NCI-H510A (cell line): ENCODE measurements at places on chromosomes 16 and 17.

GRCh38 chr16:81823111-81823510 lies 44.0 kb downstream of the PLCG2 start:
- no peak for DNase-seq

DNA sequence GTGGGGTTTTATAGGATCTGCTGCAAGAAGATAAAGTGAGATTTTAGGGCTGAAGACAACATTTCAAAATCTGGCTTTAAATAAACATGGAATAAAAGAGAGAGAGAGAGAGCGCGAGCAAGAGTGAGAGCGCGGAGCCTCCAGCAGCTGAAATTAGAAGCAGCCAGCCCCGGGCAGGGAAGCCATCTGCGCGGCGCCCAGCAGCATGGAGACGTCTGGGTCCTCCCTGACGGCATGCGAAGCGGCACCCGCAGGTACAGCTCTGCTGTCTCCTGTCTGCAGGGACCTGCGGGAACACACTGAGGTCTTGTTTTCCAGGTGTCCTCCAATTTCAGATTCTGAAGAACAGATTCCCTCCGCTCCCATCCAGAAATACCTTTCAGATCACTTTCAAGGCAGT lies 7.9 kb upstream of the BAIAP2 start:
- DNase-seq = no peak

GRCh38 chr17:79213305-79213704 lies 138.7 kb downstream of the ENGASE start:
- DNase-seq = no peak

GRCh38 chr17:75004371-75004770 lies 8.1 kb upstream of the MRPL58 start:
- DNase-seq = no peak

DNA sequence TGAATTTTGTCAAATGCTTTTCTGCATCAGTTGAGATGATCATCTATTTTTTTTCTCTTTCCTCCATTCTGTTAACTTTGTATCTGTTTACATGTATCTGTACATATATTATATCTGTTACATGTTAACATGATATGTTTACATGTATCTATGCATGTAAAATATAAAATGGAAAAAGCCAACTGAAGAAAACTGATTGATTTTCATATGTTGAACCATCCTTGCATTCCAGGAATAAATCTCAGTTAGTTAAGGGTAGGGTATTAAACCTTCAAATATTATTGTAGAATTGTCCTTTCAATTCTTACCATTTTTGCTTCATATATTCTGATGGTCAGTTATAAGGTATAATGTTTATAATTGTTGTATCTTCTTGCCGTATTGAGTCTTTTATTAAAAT lies 336.1 kb downstream of the ZFHX3 start:
- no peak for DNase-seq

DNA sequence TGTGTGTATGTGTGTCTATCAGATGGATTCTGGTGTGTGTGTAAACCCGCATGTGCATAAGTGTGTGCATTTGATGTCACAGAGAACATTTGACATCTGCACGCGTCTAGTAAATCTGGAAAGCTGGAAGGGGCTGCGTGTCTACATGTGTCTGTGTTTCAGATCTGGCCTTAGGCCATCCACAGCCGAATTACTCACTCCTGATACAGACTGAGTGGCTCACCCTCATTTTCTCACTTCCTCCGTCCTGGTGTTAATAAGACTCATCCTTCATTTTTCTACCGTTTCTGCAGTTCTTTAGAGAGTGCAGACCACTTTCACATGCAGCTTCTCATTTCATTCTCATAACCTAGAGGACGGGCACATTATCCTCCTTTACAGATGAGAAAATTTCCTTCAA lies 491.6 kb downstream of the CDH13 start:
- DNase-seq = no peak

DNA sequence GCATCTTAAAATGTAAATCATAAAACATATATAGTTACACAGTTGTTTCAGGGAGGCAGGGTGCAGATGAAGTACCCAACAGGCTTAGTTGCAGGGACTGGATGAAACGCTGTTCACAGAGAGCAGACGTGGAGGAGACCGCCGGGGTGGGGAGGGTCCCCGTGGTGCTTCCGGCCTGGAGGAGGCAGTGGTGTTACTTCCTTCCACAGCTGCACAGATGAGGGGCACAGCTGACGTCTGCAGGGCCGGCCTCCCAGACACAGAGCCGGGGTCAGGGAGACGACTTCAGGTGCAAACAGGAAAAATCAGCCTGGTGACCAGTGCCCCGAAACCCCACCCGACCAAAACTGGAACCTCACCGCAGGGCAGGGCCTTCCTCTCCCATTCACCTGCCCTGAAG lies 17.1 kb downstream of the SPIRE2 start:
- no peak for DNase-seq

GRCh38 chr16:57264381-57264780 lies 19.3 kb downstream of the ARL2BP start:
- no peak for DNase-seq

DNA sequence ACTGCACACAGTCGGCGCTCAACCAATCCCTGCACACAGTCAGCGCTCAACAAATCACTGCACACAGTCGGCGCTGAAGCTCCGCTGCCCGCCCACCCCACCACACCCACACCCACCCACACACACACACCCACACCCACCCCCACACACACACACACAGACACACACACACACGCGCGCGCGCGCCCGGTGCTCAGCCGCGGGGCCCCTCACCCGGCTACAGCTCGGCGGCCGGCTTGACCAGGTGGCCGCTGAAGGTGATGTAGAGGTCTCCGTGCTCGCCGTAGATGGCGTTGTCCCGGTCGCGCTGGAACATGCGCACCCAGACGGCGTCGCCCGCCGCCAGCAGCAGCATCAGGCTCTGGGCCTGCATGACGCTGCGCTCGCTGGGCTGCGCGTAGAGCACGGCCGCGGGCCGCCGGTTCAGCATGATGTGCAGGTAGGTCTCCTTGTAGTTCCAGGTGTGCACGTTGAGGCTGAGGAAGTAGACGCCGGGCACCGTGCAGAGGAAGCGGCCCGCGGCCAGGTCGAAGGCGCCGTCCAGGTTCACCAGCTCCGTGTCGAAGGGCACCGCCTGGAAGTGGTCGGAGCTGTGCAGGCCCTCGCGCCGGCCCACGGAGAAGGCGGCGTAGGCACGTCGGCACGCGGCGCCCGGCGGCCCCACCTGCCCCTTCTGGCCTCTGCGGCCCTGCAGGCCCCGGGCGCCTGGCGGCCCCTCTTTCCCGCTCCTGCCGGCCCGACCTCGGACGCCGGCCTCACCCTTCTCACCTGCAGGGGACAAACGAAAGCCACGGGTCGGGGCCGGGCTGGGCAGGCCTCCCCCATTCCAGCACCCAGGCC lies 2.5 kb downstream of the C1QTNF8 start:
- DNase-seq = no peak

GRCh38 chr16:125011-125410 lies 13.5 kb downstream of the NPRL3 start:
- DNase-seq = no peak

DNA sequence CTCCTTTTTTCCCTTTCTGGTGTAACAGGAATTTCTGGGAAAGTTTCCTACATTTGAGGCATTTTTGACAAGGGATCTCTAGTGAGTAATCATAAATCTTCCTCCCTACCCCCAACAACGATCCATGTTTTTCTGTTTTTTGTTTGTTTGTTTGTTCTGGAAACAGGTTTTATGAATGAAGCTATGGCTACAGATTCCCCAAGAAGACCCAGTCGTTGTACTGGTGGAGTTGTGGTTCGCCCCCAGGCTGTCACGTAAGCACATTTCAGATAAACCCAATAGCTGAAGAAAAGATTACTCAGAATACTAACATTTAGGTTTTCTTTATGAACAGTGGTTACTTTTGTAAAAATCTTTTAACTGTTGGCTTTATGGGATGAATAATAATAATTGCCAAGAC lies 1.6 kb downstream of the BCAS3 start:
- DNase-seq = no peak

GRCh38 chr17:82217120-82217529 lies 4.5 kb upstream of the CCDC57 start:
- no peak for DNase-seq

DNA sequence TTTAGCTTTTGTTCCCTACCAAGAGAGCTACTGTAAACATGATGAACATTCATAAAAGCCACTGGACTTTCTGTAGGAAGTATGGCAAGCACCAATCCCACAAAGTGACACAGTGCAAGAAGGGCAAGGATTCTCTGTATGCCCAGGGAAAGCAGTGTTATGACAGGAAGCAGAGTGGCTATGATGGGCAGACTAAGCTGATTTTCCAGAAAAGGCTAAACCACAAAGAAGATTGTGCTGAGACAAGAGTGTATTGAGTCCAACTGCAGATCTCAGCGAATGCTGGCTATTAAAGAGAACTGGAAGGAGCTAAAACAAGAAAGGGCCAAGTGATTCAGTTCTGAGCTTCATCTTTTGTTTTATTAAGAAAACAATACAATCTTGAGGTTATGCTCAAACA lies 60.5 kb upstream of the EFCAB3 start:
- no peak for DNase-seq

GRCh38 chr17:50440172-50440837 lies 14.3 kb downstream of the ACSF2 start:
- DNase-seq = peak; percentile 77

- DNase-seq = no peak
Measured at GRCh38 chr17:2044263-2044894, 2.6 kb downstream of the OVCA2 start.

- no peak for DNase-seq
Measured at GRCh38 chr16:56387396-56387795, 37.9 kb downstream of the AMFR start.

GRCh38 chr17:4708436-4708835 lies 2.0 kb upstream of the ARRB2 start:
- peak; percentile 2 for DNase-seq

DNA sequence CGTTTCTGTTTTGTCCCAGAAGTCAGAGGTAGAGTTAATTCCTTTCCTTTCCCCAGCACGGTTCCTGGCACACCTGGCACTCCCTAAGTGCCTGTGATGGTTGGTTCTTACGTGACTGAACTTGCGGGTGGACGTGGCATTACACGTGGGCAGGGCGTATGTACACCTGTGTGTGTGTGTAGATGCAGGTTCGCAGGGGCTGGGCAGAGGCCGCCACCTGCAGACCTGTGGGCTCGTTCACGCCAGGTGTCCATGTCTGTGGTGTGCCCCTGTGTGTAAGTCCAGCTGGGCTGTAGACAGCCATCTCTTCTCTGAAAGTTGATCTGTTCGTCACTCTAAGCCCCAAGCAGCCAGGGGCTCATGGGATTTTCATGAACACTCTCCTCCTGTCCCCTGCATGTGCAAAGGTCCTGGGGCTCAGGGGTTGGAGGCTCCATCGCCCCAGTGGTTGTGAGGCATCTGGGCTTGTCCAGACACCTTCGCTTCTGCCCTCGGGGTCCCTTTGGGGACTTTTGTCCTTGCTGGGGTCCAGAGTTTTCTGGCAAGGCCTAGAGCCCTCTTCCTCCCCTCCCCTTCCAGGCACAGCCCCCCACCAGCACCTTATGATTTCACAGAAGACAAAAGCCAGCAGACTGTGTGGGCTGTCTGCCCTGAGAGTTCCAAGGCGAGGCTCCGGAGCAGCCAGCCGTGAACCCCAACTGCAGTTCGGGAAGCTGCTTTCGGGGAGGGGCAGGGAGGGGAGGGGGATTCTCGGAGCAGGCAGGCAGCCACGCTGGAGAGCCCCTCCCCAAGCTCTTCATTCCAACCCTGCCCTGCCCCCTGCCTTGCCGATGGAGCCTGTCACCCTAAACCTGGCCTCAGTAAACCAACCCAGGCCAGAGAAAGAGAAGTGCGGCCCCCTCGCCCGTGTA lies 5.4 kb upstream of the FSCN2 start:
- DNase-seq = no peak

DNA sequence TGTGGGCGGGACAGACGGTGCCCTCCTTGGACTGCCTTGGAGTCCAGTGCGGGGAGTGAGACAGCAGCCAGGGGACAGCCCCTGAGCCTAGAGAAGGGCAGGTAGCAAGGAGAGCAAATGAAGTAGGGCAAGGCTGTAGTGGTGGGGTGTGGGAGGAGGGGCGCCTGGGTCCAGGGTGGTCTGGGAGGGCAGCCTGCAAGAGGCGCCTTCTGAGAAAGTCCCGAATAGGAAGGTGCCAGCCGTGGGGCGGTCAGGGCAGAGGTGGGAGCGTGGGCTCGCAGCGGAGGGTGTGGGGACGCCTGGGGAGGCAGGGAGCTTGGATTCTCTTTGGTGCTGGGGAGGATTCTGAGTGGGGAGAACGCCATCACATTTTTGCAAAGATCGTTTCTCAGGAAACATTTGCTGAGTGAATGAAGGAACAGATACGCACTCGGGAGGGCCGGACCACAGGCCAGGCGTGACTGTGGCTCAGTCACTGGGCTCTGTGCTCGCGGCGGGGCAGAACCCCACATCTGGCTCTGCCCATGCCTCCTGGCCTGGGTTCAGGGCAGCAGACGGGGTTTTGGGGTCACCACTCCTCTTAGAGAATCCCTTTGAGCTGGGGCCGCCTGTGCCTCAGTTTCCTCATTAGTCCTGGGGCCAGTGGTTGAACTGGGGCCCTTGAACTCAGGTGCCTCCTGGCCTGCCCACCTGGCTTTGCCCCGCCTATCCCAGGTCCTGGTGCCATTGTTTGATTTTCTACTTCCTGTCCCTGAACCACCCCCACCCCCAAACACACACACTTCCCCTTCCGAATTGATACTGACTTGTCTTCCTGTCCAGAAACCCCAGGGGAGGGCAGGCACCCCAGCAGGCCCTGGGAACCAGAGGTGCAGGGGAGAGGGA lies 4.2 kb downstream of the SNN start:
- no peak for DNase-seq

DNA sequence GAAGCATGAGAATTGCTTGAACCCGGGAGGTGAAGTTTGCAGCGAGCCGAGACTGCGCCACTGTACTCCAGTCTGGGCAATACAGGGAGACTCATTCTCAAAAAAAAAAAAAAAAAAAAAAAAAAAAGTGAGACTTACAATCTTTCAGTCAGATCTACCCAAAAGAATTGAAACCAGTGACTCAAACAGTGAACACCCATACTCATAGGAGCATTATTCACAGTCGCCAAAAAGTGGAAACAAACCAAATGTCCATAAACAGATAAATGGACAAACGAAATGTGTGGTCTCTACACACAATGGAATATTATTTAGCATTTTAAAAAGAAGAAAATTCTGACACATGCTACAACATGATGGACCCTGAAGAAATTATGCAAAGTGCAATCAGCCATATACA lies 9.1 kb upstream of the SCNN1B start:
- DNase-seq = no peak

GRCh38 chr17:32525122-32525521 lies 38.3 kb downstream of the CDK5R1 start:
- no peak for DNase-seq

- DNase-seq = no peak
Measured at GRCh38 chr17:79036596-79036995, 12.6 kb downstream of the C1QTNF1 start.

- DNase-seq = no peak
Measured at GRCh38 chr17:77332034-77332971, 191.5 kb downstream of the SEC14L1 start.

- no peak for DNase-seq
Measured at GRCh38 chr16:84606081-84606875, 11.6 kb downstream of the COTL1 start.

GRCh38 chr16:67456391-67457081 lies 24.4 kb downstream of the ATP6V0D1 start:
- DNase-seq = no peak

- DNase-seq = peak; percentile 85
Measured at GRCh38 chr17:63445954-63446752, at the start of gene CYB561. Gene CYB561, minus strand, starts transcription at chr17:63446306. Its CDS starts 8,759 bp downstream, at chr17:63437547.

GRCh38 chr17:19364699-19365498 lies 2.4 kb upstream of the B9D1 start:
- DNase-seq = no peak

- DNase-seq = peak; percentile 16
Measured at GRCh38 chr16:17395849-17396480, 74.8 kb downstream of the XYLT1 start.

- DNase-seq = no peak
Measured at GRCh38 chr16:52976539-52977167, 76.0 kb downstream of the CHD9NB start.
